ENCODE measurements at places on chromosomes 11 and 22.

GRCh38 chr11:111360150-111361043, 18.7 kb downstream of the POU2AF1 start:
- no peak for DNase-seq

DNA sequence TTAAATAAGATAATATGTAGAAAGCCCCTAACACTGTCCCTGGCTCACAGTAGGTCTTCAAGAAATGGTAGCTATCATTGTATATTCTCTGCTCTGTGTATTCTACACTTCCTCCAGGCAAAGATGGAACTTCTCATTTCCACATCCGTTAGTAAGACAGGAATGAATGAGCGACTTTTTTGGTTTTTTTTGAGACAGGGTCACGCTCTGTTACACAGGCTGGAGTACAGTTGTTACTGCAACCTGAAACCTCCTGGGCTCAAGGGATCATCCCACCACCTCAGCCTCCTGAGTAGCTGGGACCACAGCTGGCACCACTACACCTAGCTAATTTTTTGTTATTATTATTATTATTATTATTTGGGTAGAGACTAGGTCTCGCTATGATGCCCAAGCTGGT, 2.3 kb upstream of the CLPB start:
- no peak for DNase-seq

DNA sequence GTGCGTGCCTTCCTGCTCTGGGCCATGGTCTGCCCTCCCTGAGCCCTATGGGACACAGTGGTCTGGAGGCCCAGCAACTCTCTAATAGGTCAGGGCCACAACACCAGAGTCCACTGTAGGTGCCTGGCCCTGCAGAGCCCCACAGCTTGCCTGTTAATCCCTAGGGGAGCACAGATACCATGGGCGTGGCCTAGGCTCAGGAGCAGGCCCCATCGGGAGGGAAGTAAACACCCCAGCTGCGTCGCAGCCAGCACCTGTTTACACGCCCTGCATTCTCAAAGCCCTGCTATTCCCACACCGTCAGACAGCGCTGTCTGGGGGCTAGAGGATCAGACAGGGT, 2.5 kb downstream of the KCTD17 start:
- DNase-seq = no peak

DNA sequence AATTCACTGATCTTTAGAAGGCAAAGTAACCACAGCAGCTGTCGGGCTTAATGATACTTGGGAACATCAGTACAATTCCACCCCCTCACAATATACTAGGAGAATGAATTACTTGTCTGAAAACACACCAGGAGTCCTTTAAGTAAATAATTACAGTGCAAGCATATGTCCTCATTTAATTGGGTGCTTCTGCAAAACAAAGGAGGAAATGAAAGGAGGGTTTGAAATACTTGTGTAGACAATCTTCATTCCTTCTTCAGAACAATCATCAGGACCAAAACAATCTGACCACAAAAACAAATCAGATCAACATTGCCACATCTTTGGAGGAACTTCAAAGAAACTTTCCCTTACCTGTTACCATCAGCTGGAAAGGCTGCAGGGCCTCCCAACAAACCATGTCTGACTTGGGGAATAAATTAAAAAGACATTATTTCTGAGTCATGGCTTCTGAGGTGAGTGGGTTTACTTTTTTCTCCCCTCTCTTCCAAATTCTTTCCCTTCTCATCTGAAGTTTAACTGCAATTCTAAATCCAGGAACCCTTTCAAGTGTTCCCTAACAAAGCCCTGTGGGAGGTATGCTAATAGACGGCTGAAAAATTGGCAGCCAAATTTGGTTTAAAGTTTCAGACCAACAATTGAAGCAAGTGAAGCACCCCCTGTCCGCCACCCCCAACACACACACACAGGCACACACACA, 12.5 kb upstream of the CCDC117 start:
- DNase-seq = peak; percentile 12

DNA sequence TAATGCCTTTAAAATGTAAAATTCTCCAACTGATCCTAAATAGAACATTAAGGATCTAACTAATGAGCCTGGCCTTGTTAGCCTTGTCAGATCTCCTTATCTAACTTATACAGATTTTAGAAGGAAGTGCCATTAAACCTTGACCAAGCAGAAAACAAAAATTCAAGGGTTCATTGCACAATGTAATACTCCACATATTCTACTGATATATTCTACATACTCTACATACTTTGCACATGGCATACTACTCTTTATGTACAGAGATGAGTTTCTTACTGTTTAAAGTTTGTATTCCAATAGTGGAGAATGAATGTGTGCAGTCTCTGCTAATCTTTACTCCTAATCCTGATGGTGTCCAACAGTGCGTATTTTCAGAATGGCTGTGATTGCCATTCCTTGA, 297.2 kb downstream of the LUZP2 start:
- DNase-seq = no peak

DNA sequence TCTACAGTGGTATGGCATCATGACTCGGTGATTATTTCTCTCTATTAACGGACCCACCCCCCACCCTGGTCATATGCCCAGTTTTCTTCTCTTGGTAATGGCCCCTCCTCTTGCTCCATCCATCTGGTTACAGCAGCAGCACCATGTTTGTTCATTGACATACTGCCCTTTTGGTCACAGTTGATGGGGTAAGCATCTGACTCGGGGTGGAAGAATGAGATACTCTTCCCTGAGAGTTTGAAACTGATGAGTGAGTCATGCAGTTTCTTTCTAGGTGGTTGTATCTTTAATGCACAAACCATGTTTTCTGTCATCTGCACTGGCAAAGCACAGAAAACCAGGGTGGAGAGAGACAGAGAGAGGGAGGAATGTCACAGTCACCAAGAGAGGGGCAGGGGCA, 126.0 kb downstream of the SYN3 start:
- DNase-seq = no peak

DNA sequence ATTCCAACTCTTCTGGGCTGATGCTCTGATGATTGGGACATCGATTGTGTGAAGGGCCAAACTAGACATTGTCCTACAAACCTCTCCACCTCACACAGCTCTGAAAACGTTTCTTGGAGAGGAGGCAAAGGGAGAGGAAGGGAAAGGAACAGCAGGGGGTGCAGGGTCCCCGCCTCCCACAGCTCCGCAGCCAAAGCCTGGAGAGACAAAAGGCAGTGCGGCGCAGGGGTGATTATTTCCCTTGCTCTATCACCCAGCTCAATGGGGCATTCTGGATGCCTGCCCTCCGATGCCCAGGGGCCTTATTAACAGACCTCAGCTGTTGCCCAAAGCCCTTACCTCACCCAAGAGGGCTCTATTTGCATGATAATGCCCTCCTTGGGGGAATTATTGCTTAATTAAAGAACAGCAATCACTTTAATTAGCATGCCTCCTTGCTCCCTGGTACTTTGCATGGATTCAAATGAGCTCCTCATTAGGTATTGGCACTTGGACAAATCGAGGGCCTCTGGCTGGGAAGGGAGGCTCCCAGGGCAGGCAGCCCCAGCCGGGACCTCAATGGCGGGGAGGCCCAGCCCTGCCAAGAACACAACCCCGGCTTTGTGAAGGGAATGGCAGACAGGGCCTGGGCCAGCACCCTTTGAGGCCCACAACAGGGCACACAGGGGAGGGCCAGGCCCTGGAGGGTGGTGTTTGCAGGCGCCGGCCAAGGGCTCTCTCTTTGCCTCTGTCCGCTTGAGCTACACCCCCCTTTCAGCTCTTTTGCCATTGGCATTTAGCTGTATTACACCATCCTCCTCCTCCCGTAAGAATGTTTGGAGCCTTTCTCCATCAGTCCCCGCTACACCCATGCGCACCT, 19.8 kb upstream of the CDON start:
- DNase-seq = no peak

- DNase-seq = no peak
These were observed 91.7 kb downstream of the PIWIL4 start for GRCh38 chr11:94658888-94659287.

GRCh38 chr11:61598886-61599868, 18.3 kb upstream of the SYT7 start:
- no peak for DNase-seq

GRCh38 chr22:39610766-39611165, 40.2 kb downstream of the CACNA1I start:
- DNase-seq = no peak

DNA sequence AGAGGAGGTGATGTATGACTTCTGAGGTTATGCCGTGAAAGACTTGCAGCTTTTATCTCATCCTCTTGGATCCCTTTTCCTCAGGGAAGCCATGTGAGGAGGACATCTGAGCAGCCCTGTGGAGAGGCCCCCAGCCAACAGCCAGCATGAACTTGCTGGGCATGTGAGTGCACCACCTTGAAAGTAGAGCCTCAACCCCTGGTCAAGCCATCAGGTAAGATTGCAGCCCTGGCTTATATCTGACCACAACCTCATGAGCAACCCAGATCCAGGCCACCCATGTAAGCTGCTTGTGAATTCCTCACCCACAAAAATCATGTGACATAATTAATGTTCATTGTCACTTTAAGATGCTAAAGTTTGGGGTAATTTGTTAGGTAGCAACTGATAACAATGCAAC, 121.0 kb downstream of the MIAT start:
- no peak for DNase-seq

DNA sequence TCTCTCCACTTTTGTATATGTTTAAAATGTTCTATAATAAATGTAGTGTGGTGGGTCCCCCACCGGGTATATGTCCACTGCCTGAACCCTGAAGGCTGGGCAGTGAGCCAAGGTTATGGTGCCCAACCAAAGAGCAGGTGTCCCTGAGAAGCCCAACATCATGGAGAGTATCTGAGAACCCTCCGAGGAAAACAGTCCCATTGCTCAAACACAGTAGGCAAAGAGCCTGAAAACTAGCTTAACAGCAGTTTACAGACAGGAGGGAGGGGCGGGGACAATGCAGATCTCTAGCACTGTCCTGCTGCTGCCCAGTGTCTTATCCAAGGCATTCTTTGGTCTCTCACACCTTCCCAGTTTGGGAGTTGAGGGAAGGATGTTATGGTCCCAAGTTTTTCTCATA, 91.0 kb downstream of the TMPRSS5 start:
- DNase-seq = no peak

DNA sequence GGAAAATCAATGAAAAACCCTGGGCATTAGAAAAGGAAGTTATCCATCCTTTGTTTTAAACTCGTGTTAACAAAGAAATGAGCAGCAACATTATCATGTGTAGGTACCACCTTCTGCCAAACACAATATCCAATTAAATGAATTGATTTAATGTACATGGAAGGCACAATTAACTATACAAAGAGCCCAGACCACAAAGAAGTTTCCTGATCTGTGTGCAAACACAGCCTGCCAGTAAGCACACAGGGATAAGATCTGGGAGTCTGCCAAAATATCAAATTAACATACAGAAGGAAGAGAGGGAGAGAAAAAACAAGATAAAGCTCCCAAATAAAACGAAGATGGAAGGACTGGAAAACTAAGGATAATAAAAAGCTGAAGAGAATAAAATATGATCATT, 54.1 kb upstream of the SLC25A1 start:
- DNase-seq = no peak

DNA sequence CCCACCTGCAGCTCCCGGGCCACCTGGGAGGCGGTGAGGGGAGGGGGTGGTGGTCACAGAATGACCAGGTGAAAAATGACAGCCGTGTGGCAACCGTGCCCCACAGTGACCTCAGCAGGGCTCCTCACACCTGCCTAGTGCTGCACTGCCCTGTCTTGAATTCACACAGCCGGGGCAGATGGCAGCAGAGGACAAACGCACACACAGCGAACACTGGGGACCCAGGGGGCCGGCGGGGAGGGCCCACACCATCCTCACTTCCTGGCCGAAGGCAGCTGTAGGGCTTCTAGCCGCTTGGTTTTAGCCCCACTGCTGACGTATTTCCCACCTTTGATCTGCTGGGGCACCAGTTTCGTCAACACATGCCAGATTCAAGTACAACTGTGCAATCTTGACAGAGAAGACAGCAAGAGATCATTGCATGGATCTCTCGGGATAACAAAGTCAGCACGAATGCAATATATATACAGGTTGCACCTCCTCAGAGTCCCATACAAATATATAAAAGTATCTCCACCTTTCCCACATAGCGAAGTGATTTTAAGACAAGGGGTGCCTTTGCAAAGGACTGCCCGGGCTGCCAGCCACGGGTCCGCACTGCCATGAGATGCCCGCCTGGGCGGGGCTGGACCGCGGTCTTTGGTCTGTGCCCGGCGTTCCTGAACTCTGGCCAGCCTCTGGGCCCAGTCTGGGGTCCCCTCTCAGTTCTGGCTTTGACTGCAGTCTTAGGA, 26.9 kb downstream of the TRMU start:
- DNase-seq = no peak

DNA sequence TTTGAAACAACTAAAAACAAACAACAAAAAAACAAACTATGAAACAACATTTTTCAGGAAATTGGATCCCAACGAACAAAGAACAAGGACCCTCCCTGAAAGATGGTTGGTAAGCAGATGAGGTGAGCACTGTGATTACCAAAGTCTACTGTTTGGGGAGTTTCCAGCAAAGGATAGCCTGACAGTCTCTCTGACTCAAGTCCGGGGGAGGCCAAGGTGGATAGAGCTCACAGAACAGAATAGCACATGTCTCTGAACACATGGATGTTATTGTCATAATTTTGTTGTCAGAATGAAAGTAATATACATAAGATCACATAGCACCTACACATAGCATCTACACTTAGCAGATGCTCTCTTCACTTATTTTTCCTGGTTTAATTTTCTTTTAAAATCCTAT, 501.3 kb upstream of the TENM4 start:
- DNase-seq = no peak

DNA sequence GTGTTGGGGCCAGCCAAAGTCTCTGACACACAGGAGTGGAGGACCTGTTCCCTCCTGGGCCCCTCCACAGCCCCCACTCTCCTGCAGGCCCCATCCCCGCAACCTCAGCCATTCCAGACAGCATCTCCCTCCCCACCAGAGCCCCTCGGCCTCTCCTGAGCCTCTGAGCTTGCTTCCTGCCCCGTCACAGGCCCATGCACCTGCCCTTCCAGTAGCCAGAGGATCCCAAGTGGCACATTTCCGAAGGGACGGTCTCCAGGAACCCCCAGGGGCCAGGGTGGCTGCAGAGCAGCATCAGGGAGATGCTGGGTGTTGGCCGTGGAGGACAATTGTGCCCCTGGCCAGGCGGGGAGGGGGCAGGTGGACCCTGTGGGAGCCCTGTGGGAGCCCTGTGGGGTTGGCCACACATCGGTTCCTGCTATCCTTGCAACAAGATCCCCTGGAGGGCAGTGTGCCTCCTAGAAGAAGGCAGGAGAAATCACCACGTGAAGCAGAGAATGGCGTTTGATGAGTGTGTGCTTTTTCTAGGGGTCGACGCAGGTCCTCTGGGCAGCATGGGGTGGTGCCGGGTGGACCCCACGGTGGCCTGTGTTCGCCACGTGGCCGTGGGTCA, 45.3 kb upstream of the PPARA start:
- no peak for DNase-seq

Data from NCI-H1930 (cell line).